Kidney capillary endothelial cell (primary cell): ENCODE measurements at places on chromosomes 12 and 14.

DNA sequence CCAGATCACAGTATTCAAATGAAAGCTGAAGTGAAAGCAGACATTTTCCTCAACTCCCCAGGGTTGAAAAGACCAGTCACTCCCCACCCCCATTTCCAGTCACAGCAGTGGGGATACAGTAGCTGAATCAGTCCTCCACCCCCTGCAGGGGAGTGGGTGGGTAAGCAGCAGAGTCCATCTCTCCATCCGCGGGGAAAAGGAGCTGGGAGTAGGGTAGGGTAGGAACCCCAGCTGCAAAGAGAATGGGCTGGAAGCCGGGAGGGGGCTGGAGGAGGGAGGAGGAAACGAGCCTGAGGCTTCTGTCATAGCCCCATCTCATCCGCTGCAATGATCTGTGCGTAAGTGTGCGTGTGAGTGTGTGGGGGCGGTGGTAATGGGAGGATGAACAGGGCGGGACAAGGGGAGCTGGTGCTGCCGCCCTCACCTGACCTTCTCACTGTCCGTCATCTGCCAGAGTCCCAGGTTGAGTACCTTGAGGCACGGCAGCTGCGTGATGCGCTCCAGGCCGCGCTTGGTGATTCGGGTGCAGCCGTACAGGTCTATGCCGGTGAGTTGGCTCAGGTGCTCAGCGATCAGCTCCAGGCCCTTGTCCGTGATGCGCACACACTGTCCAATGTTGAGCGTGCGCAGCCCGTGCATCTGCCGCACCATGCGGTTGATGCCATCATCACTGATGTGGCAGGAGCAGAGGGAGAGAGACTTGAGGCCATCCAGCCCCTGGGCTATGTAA, 1.8 kb downstream of the FBXL14 start:
- DNase-seq = no peak

DNA sequence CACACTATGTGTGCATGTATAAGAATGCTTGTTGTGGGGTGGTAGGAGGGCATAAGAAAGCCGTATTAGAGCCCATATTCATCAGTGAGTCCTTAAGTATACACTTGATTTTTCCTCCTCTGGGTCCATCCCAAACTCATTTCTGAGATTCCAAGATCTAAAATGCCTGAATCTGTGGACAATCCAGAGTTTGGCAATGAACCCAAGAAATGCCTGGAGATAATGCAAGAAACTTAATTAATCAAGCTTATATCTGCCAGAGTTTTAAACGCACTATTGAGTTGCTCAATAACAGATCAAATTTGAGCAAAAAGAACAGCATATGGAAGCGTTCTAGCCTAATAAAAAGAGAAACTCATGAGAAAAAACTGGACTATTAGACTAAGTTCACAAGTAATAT, 143.4 kb upstream of the NAV3 start:
- no peak for DNase-seq

DNA sequence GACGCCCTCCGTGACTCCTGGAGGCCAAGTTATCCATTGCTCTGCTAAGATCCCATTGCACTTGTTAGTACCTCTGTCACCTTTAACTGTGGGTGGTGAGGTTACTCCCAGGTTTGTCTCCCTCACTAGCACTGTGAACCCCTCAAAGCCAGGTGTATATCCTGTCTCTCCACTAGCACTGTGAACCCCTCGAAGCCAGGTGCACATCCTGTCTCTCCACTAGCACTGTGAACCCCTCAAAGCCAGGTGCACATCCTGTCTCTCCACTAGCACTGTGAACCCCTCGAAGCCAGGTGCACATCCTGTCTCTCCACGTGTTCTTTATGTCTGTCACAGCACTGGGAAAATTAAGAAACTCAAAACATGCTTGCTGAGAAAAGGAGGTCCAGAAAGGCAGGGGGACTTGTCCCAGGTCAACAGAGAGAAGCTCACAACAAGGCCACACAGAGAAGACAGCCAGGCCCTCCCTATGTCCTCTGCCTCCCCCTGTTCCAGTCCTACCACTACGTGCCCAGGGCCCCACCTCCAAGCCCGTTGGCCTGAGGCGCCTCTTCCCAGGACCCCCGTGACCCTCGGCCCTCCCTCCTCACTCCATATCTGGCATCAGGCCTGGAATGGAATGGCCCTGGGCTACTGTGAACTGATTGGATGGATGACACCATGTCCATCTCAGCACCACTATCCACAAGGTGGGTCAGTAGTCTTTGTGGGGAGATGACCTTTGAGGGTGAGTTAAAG, 26.4 kb upstream of the FKBP4 start:
- DNase-seq = no peak

GRCh38 chr12:132478845-132479244, 11.1 kb upstream of the FBRSL1 start:
- DNase-seq = no peak

DNA sequence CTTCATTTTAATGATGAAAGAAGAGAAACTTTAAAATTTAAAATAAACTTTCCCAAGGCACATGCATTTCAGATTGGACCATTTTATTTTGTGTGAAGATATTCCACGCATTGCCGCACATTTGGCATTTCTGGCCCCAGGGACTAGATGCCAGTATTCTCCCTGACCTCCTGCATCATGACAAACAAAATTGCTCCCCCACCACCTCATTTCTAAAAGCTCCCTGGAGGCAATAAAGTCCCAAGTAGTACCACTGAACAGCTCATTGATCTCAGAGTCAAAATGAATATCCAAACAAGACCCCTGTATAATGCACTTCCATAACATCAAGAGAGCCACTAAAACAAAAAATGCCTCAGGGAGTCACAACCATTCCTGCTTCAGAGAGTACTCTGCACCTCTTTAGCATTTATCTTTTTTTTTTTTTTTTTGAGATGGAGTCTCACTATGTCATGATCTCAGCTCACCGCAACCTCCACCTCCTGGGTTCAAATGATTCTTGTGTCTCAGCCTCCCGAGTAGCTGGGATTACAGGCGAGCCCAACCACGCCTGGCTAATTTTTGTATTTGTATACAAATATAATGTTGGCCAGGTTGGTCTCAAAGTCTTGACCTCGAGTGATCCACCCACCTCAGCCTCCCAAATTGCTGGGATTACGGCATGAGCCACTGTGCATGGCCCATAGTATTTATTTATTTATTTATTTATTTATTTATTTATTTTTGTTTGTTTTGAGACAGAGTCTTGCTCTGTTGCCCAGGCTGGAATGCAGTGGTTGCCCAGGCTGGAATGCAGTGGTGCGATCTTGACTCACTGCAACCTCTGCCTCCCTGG, 48.8 kb upstream of the RASSF3 start:
- no peak for DNase-seq

GRCh38 chr12:106301611-106302321, 767 bp upstream of the TCP11L2 start:
- DNase-seq = peak; percentile 36

DNA sequence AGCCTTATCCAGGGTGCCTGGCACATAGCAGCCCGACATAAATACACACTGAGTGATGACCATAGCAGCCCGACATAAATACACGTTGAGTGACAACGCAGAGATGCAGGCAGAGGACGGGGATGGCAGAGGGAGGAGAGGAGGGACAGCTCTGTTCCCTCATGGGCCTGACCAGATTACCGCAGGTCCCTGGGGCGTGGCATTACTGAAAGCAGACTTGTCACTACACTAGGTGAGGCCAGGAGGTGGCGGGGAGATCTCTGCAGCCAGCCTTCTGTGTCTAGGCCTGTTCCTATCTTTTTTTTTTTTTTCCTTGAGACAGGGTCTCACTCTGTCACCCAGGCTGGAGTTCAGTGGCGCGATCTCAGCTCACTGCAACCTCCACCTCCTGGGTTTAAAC, 69.0 kb downstream of the HRK start:
- no peak for DNase-seq

DNA sequence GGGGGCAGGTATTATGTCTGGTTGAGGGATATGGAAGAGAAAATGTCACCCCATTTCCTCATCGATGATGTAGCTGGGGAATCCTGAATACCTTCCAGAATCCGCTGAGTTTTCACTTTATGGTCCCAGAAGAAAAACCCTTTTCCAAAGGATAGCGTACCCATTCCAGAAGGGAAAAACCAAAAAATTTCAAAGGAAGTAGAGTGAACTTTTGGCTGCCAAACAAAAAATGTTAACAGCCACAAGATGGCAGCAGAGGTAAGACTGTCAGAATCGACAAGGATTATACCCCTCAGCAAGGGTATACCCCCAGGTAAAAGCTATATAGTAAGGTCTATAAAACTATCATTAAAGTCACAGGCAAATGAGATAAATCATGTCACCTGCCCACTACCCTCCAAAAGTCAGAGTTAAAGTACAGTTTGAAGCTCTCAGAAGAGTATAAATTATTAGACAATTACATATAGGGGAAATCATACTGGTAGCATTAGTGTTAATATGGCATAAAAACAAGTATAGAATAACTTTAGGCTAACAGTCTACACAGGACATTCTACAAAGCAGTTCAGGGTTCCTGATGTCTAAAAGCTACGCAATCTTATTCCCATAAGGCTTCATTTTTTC, 18.0 kb downstream of the ACIN1 start:
- DNase-seq = no peak

GRCh38 chr14:23804817-23805216, 148.8 kb upstream of the DHRS4 start:
- DNase-seq = no peak

DNA sequence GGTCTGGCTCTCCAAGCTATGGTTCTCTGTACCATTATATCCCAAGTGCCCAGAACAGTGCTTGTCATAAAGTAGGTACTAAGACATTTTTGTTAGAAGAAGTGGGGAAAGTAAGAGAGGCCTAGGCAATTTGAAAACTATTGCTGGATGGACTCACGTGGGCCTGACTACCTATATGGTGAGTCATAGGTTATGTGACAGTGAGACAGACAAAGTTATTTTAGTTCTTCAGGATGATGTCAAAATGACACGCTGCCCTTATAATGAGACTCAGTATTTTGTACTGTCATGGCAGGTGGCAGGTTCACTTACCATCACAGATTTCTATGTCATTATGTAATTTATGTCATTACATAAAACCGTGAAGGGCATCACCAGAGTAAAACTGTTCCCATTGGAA, 53.1 kb downstream of the PARP11 start:
- peak; percentile 10 for DNase-seq

- DNase-seq = no peak
These were observed 797.4 kb upstream of the FBXO33 start for GRCh38 chr14:40229676-40230075.

GRCh38 chr14:34781242-34781641, 66.8 kb upstream of the CFL2 start:
- peak; percentile 98 for DNase-seq

DNA sequence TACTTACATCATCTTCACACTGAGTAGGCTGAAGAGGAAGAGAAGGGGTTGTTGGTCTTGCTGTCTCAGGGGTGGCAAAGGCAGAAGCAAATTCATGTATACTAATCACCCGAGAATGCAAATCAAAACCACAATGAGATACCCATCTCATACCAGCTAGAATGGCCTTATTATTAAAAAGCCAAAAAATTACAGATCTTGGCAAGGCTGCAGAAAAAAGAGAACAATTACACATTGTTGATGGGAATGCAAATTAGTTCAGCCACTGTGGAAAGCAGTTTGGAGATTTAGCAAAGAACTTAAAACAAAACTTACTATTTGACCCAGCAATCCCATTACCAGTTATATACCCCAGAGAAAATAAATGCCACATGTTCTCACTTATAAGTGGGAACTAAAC, 154.9 kb downstream of the SEC23A start:
- DNase-seq = no peak

DNA sequence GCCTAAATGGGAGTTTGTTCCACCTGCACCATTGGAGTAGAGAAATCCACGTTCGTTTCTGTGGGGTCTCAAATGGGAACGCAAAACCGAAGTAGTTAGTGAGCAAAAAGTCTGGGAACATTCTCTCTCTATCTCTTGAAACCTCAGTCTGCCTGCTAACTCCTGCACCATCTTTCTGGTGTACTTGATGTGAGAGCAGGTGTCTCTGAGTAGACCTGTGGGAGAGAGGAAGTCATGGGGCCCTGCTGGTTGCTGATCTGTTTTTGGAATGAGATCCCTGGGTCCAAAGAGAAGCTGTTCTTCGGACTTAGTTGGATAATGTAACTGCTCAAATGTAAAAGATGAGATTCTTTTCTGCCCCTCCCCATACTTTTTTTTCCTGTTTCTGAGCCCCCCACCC, 57.3 kb downstream of the MAX start:
- DNase-seq = no peak

DNA sequence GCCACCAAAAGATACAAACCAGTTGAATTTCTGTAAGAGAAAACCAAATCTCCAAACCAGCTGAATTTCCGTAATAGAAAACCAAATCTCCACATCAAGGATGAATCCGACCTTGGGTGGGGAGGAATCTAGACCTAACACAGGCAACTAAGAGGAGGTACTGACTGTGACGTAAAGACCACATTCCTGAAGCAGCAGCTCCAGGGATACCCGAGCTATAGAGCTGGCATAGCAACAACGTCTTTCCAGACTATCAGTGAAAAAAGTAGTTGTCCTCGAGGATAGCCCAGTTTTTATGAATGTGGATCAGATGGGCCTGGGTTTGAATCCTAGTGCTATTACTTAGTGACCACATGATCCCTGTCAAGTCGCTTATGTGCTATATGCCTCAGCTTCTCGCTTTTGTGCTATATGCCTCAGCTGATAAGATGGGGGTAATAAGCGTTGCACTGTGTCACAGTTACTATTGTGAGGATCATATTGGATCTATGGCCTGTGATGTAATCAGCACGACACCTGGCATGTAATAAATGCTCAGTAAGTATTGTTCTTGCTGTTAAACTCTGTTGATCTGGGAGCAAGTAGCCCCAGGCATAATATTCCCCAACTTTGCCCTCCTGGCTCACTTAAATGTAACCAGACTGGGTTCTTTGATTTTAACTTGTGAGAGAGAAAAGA, 113.8 kb downstream of the EGLN3 start:
- DNase-seq = no peak
